ENCODE measurements at places on chromosomes 2 and 18. TPM values are rescaled to one million over a fixed set of nuclear protein-coding genes. Genes with fewer than 3 reads are reported as not detected.

DNA sequence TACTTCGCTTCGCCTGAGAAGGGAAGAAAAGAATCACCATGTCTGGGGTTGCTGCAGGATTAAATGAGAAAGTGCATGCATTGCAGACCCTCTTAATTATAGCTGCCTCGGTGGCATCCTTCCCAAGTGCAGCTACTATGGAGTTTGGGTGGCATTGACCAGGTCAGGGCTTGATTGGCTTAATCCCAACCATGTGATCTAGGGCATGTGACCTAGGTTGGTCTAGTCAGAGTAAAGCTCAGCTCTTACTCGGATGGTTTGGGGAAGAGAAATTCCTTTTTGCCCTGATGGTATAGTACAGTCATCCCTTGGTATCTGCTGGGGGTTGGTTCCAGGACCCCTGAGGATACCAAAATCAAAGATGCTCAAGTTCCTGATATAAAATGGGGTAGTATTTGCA is 178.2 kb upstream of the RAB12 start:
- no peak for DNase-seq

The ATP6V1B1 gene
- total RNA-seq, result 2.5 TPM

DNA sequence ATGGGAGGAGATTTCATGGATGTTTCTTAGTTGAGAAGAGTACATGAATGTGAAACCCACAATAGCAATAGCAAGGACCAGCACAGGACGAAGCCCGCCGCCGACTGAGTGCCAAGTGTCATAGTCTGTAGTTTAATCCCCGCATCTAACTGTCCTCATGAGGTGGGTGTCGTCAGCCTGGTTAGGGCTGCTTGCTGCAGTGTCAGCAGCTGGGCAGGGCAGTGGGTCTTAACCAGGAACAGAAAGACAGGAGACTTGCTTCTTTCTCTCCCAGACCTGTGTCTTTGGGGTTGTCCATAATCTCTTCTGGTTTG is 146.6 kb downstream of the VAPA start:
- no peak for DNase-seq

The ASIC4 gene
- under 0.01 TPM for total RNA-seq

DNA sequence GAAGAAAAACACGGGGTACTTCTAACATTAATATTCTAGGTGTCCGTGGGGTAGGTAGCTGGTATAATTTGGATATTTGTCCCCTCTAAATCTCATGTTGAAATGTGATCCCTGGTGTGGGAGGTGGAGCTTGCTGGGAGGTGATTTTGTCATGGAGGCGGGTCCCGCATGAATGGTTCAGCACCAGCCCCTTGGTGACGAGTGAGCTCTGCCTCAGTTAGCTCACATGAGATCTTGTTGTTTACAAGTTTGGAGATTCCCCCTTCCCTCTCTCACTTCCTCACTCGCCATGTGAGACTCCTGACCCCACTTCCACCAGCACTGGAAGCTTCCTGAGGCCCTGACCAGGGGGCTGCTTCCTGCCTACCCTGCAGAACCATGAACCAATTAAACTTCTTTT is 35.4 kb upstream of the DNER start:
- DNase-seq, result no peak
